SK-MEL-5 (cell line): ENCODE measurements at places on chromosomes 2 and 18. TPM values are rescaled to one million over a fixed set of nuclear protein-coding genes. Genes with fewer than 3 reads are reported as not detected.

The SDC1 gene
- total RNA-seq: 24.0 and 26.5 TPM in 2 replicates

The PNO1 gene
- total RNA-seq: 65.5 and 72.6 TPM in 2 replicates

The VWC2L gene
- not detected in 2 replicates for total RNA-seq

The GAD1 gene
- total RNA-seq: 18.1 and 23.5 TPM in 2 replicates

The PPP1R1C gene
- total RNA-seq: 0.67 and 2.0 TPM in 2 replicates

The RAD51AP2 gene
- total RNA-seq: not detected in 2 replicates

The CPO gene
- not detected in 2 replicates for total RNA-seq

The POMC gene
- not detected in 2 replicates for total RNA-seq

The CHRND gene
- total RNA-seq: 0.13 TPM in 1 of 2 replicates, not detected in the other

The SERPINB5 gene
- not detected in 2 replicates for total RNA-seq

The LYG2 gene
- not detected in 2 replicates for total RNA-seq

The TMEM87B gene
- total RNA-seq: 27.4 and 29.8 TPM in 2 replicates

The INPP5D gene
- 0.08 and 0.50 TPM in 2 replicates for total RNA-seq

The MEIS1 gene
- 6.4 and 7.2 TPM in 2 replicates for total RNA-seq

The NOL4 gene
- total RNA-seq: not detected in 2 replicates

The AKAIN1 gene
- total RNA-seq: not detected in 2 replicates

The ERMN gene
- not detected in 2 replicates for total RNA-seq

The MAPRE3 gene
- total RNA-seq: 3.5 and 4.0 TPM in 2 replicates

The ADRA2B gene
- not detected in 2 replicates for total RNA-seq

The AP1S3 gene
- total RNA-seq: 12.7 and 15.5 TPM in 2 replicates
